ENCODE measurements at places on chromosomes 4 and X.

- DNase-seq = no peak
Observed at GRCh38 chr4:150384249-150384648, 197.7 kb upstream of the MAB21L2 start.

GRCh38 chr4:89653012-89653411 is 183.9 kb downstream of the SNCA start:
- DNase-seq = no peak

DNA sequence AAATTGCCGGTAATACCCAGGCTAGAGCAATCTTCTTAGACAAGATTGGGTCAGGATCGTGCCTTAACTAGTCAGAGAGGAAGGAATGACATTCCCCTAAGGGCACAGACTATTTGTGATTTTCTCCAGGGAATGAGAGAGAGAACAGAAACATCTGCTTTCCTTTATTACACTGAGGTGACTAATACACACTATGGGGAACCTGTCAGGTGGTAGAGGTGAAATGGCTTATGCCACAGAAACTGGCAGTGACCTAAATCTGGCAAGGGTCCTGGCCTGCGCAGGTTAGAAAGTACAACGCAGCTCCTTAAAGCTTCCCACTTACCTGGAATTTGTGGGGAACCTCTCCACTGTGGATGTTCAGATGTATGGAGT is 16.6 kb upstream of the HPGD start:
- no peak for DNase-seq

DNA sequence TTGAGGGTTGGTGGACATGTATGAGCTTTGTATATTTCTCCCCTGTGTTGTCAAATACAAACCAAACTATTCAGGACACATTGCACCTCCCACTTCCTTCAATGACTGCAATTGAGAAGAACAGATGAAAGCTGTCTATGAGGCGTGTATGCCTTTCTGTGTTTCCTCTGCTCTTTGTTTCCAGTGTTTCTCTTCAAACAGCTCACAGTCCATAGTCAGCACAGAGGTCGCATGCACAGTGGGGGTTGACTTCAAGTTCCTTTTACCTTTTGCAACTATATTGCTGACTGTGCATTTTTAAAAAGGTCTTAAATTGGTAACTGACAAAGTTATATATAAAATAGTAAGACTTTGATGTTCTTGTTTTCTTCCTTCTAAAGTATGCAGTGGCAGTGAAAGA is 957.8 kb downstream of the C4orf33 start:
- DNase-seq = no peak

- no peak for DNase-seq
Observed at GRCh38 chrX:1190596-1191145, 21.8 kb downstream of the CRLF2 start.

- DNase-seq = no peak
Observed at GRCh38 chr4:77703666-77704065, 98.0 kb downstream of the CXCL13 start.

Measured in HuH-7 (cell line).